ENCODE measurements at places on chromosomes 1 and 21. TPM values are rescaled to one million over a fixed set of nuclear protein-coding genes. Genes with fewer than 3 reads are reported as not detected.

- DNase-seq: peak; percentile 80
These were observed 9.7 kb downstream of the SERINC2 start for GRCh38 chr1:31422505-31423319.

DNA sequence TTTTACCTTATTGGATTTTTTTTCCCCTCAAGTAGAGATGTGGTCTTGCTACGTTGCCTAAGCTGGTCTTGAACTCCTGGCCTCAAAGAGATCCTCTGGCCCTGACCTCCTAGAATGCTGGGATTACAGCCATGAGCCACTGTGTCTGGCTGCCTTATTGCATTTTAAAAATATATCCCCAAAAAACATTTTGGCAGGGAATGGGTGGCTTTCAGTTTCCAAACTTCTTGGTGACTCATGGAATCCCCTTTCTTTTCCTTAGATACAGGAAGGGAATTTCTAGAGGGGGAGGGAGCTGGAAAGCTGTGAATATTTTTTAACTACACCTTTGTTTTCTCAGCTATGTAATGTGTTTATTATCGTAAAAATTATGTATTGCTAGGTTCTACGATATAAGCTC lies 73.3 kb downstream of the SNRPE start:
- DNase-seq: no peak

The ARHGAP29 gene
- 14.3 TPM for total RNA-seq

GRCh38 chr21:16908077-16908476 lies 604.8 kb upstream of the CXADR start:
- DNase-seq: no peak

The DIO1 gene
- total RNA-seq: not detected

The HMGCL gene
- total RNA-seq: 37.2 TPM
